Left renal cortex interstitium (tissue), 4 donors: ENCODE measurements at places on chromosomes 3 and 15. TPM values are rescaled to one million over a fixed set of nuclear protein-coding genes. Genes with fewer than 3 reads are reported as not detected.

DNA sequence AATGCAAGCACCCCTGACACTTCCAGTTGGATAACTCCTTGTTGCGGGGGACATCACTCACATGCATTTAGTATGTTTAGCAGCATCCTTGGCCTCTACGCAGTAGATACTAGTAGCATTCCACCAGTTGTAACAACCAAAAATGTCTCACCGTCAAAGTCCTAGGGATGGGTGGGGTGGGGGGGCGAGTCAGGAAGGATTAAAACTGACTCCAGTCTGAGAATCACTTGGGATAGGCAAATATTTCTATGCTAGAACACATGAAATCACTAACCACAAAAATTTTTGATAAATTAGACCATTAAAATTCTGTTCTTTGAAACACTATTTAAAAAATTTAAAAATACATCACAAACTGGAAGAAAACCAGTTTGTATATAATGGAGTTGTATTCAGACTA, 18.0 kb downstream of the ICE2 start:
- no peak for DNase-seq

DNA sequence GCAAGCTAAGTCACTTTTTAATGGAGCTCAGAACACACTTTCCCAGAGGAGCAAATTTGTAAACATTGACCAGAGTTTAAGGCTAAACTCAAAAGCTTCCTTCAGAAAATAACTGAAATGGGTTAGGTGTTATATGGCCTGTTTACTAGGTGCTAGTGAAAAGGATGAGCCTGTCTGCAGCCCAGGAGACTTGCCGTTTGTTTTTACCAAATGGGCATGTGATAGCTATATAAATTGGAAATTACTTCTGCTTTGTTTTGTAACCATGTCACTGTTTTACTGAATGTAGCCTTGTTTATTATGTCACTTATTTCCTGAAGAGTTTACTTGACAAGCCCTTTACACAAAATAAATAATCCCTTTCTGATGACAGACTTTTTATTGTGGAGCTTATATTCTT, 109.4 kb upstream of the THSD4 start:
- DNase-seq, result no peak

GRCh38 chr3:46899151-46900006, 21.9 kb downstream of the PTH1R start:
- no peak for DNase-seq

DNA sequence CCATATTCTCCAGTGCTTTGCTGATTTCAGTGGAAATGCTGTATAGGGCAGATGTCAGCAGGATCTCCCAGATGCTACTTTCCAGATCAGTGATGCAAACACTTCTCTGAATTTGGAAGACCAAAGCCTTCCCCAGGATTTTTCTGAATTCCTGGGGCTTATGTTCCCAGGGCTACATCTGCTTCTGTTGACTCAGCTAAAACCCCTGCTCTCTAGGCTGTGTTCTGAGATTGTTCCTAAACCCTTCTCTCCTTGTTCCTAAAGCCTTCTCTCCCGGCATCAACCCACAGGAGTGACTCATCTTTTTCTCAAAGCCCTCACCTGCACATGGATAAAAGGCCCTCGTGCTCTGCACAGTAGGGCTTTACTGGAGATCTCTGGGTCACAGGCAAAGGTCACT, 35.5 kb downstream of the FAH start:
- no peak for DNase-seq

MASP1 gene
- polyA plus RNA-seq, result 10.2 TPM

- no peak for DNase-seq
Measured at GRCh38 chr15:68197170-68197492, 8.0 kb downstream of the CALML4 start.

DNA sequence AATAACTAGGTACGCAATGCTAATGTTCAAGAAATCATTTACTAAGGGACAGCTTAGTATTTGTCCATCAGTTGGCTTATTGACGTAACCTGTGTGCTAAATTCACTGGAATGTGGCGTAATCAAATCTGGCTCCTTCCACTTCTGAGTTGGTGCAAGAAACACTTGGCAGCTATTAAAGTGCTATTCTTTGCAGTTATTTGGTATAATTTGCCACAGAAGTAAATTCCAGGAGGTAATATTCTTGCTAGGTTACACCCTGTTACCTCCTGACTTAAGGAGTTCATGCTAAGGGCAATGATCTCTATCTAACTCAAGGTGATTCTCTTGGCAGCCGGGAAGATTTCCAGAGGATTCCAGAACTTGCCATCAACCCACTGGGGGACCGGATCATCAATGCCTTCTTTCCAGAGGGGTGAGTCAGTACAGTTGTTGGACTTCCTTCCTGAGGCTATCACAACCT, 25.5 kb downstream of the CHP1 start:
- DNase-seq, result no peak

DNA sequence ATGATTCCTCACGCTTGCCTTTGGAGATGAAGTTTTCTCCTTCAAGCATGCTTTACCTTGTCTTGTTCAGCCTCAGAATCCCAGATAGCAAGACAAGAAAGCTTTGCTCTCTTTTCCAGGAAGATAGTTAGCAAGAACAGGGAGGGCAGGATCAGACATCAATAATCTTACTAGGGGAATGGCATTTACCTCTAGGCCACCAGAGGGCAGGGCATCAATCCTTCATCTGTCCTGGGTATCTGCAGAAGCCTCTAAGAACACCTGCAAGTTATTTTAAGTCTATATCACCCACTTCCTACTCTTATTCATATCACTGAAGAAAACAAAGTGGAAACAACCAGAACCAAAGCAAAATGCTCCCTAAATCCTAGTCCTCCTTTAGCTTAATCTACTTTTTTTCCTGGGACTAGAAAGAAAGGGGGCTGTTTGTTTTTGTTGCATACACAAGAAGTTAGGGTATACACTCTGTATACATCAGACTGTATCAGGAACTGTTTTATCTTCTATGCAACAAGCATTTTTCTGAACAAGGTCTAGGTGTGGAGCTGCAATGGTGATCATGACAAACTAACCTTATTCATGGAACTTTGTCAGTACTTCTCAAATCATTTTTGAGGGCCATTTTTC, 862.5 kb downstream of the CADM2 start:
- no peak for DNase-seq
